Ascending aorta (tissue), 2 donors: ENCODE measurements at places on chromosomes 5 and 9. TPM values are rescaled to one million over a fixed set of nuclear protein-coding genes. Genes with fewer than 3 reads are reported as not detected.

- no peak for DNase-seq
Observed at GRCh38 chr5:120631611-120632010, 167.5 kb downstream of the PRR16 start.

DNA sequence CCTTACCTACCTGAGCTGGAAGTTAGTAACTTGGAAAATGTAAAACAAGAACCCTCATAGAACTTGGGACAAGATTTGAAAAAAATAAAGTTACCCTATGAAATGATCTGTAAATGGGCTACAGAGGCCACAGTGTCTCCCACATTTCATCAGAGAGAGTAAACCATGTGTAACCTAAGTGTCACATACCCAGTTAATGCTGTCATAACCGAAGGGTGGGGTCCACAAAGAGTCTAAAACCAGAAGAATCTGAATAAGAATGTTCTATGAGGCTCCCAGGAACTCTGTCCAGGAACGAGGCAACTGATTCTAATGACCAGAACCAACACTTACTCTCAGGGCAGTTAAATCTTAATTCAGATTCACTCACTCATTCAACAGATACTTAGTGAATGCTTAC lies 1.0 kb upstream of the FAM13B start:
- no peak for DNase-seq

The IGFBPL1 gene
- total RNA-seq, result 4.8 TPM

- DNase-seq, result no peak
Observed at GRCh38 chr9:86054695-86055094, 44.7 kb downstream of the GOLM1 start.

The RELL2 gene
- total RNA-seq, result 1.4 TPM

DNA sequence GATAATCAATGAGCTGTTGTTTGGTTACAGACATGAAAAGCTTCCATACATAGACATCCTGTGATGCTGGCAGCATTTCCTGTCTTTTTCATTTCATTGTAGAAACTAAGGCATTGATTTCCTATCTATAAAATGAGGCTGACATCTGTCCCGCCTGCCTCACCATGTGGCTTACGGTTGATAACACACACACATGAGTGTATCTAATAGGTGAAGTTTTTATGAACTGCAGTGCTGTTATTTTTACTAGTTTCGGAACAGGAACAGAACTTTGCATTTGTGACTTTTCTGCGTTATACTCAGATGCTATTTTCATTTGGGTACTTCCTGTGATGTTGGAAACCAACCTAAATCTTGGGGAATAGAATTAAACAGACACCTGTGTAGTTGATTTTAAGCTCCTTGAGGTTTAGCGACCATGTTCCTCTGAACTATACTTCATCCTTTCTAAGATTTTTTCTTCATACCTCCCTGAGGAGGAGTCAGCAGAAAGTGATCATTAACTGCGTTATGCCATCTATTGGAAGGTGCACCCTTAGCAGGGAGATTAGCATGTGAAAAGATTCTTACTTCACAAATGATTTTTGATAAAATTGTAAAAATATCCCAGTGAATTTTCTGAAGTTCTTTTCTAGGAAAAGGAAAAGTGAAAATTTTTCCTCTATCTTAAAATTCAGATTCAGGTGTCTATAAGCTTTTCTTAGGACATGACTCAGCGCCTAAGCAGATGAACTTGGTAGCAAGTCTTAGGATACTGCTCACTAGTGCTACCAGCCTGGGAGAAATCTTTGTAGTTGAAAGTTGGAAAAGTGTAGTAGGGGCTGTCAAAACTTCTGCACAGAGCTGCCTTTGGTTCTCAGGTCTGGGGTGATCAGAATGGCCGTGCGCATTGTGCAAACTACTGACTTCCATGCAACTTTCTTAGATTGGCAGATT lies 134.5 kb downstream of the TRIO start:
- DNase-seq, result no peak
